ENCODE measurements at places on chromosomes 13 and 19. TPM values are rescaled to one million over a fixed set of nuclear protein-coding genes. Genes with fewer than 3 reads are reported as not detected.

GRCh38 chr13:43300865-43301264 is 277.5 kb downstream of the DNAJC15 start:
- no peak for DNase-seq

The NKPD1 gene
- 0.15 TPM for total RNA-seq

DNA sequence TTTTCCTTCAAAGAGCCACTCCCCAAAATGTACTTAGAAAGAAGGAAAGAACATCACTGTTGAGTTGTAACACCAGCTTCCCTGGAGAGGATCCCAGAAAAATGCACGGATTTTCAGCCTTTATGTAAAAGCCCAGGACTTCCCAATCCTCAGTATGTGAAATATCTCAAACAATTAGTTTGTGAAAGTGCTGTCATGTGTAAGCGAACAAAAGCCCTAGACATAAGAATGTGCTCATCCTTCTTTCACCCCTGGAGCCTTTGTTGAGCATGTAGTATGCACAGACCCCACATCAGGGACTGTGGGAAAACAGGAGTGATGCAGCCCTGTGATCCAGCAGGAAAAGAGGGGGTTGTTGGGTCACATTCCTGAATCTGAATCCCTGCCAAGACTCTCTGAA is 441.4 kb upstream of the ZNF507 start:
- DNase-seq = no peak

The GARIN5A gene
- 1.5 TPM for total RNA-seq

DNA sequence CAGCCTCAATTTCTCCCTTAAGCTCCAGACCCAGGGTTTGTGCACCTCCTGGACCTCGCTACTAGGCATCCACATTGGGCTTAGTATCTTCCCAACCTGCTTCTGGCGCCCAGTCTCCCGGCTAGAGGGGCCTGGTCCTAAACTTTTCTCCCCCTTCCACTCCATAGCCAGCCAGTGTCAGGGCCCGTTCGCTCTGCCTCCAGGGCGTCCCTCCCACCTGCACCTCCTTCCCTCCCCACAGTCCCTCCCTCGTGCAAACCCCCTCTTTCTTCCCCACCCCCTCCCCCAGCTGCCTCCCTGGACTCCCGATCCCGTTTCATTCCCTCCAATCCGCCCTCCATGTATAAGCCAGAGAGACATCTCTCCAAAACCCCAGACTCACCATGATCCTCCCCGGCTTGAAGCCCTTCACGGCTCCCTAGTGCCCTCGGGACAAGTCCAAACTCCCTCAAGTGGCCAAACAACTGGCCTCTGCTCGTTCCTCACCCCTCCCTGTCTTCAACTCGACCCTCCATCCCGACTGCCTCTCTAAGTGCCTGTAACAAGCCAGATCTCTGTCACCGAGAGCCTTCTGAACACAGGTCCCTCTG is 997 bp upstream of the SAMD4B start:
- DNase-seq = peak; percentile 39
